ENCODE measurements at places on chromosomes 4 and X. TPM values are rescaled to one million over a fixed set of nuclear protein-coding genes. Genes with fewer than 3 reads are reported as not detected.

The AWAT2 gene
- total RNA-seq = not detected

The DRP2 gene
- not detected for total RNA-seq

The CPZ gene
- 0.41 TPM for total RNA-seq

The FAM133A gene
- not detected for total RNA-seq

The COX7B2 gene
- total RNA-seq = not detected

The TCP11X1 gene
- not detected for total RNA-seq

The SYTL4 gene
- 2.2 TPM for total RNA-seq

The PCDH18 gene
- total RNA-seq = 6.2 TPM

Measured in Right ventricle myocardium inferior (tissue), 1 donor.